CD8-positive, alpha-beta memory T cell (primary cell): ENCODE measurements at places on chromosomes 6 and 20. TPM values are rescaled to one million over a fixed set of nuclear protein-coding genes. Genes with fewer than 3 reads are reported as not detected.
A peak's percentile ranks its signal among the peaks of the same experiment; 100 is the strongest.

- DNase-seq: no peak
These were observed 10.2 kb downstream of the COL10A1 start for GRCh38 chr6:116115781-116116180.

- DNase-seq: no peak
These were observed 1.5 kb upstream of the SIRPB1 start for GRCh38 chr20:1621316-1621715.

DNA sequence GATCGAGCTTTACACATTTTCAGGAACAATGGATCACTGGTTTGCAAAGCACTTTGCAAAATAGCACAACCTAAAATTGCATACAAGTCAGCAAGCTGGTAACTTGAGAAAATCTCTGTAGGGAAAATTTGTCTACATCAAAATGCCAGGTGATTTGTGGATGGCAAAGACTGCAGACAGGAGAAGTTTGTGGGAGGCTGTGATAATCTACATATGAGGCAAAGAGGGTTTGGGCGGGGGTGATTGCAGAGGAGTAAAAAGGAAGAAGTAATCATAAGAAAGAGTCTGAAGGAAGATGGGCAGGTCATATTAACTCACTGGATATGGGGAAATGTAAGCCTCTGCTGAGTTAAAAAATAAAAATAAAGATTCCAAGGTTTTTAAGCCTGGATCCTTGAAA, 166.3 kb upstream of the STXBP5 start:
- DNase-seq: no peak

- no peak for DNase-seq
These were observed 56.9 kb downstream of the BMP5 start for GRCh38 chr6:55818482-55818881.

DNA sequence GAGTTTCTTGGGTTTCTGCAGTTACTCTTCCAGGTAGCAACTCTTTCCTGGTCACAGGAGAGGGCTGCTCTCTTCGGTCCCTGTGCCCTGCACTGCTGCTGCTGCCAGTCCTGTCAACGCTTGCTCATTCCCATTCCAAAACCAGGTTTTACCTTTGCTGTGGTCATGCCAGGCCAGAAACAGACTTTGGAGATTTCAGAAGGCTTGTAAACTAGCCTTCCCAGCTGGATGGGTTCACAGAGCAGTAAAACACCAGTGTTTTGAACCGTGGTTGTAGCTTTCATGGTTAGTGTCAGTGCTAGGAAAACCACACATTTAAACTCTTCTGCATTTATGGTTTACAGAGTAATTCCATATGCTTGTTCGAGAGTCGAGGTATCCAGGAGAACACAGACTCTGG, 16.2 kb downstream of the ARFGEF2 start:
- DNase-seq: no peak

DNA sequence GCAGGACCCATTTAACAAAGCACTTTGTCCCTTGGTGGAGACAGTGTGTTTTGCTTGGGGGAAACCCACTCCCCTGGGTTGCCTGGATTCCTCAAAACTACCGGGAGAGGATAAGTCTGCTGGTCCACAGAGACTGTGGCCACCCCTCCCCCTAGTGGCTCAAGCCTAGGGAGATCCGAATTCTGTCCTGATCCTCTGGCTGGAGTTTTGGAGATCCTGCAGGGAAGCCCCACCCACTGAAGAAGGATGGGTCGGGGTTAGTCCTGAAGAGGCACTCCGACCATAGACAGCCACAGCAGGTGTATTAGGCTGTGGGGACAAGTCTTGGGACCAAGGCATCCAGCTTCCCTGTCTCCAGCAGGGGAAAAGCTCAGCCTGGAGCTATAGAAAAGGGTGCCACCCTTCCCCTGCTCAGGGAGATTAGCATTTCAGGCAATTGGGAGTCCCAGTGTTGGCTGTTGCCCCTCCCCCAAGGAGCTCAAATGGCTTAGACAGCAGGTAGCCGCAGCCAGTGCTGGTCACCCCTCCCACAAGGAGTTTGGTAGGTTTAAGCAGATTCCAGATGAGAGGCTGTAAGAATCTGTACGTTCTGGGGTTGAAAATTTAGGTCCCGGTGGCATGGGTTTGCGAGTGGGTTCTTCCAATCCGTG, 750.0 kb downstream of the TBC1D32 start:
- DNase-seq: no peak

GRCh38 chr6:128290221-128290620, 230.2 kb downstream of the PTPRK start:
- no peak for DNase-seq

DNA sequence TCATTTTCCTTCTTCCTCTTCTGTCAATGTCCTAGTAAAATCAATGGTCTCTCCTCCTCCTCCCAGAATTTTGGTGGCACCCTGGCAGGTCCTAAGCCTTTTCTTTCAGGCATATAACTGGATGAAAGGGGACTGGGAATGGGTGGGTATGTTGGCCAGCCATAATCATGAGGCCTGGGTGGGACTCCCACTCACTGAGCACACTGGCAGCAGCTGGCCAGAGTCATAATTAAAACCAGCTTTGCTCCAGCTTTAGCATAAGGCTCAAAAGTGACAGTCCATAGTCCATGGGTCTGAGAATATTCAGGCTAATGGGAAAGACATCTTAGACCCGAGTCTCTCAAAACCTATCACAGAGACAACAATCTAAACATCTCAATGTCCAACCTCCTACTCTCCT, 190.0 kb upstream of the BTBD3 start:
- DNase-seq: no peak

GRCh38 chr6:43771210-43771857, 1.3 kb downstream of the VEGFA start:
- peak; percentile 37 for DNase-seq

- no peak for DNase-seq
These were observed 599.5 kb upstream of the NRSN1 start for GRCh38 chr6:23526526-23526925.

GRCh38 chr20:25088267-25088666, 6.3 kb upstream of the VSX1 start:
- DNase-seq: no peak

- no peak for DNase-seq
These were observed 179.8 kb downstream of the TASP1 start for GRCh38 chr20:13458860-13459451.

DNA sequence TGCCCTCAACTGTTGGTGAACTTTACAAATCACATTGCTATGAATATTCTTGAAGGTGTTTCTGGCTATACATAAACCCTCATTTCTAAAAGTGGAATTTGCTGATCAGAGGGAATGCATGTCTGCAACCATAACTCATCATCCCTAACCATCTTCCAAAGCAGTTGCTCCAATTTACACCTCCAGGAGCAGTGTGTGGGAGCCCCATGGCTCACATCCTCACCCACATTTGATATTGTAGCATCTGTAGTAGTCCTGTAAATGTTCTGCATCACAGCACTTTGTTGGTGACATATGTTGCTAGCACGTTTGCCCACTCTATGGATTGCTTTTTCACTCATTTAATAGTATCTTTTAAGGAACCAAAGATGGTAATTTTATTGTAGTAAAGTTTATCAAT, 183.8 kb upstream of the SMLR1 start:
- DNase-seq: no peak

GRCh38 chr20:9300534-9300933, 213.9 kb upstream of the LAMP5 start:
- DNase-seq: no peak

- no peak for DNase-seq
These were observed 33.7 kb downstream of the SRSF3 start for GRCh38 chr6:36627801-36628246.

GRCh38 chr6:95805699-95806098, 210.1 kb upstream of the FUT9 start:
- DNase-seq: no peak

Gene ID4
- polyA plus RNA-seq: not detected

Gene MARCKS
- polyA plus RNA-seq: not detected

Gene RAB44
- polyA plus RNA-seq: not detected

Gene SLC13A3
- polyA plus RNA-seq: not detected

Gene OLIG3
- polyA plus RNA-seq: not detected
